Cerebellum (tissue), 4 donors: ENCODE measurements at places on chromosomes 4 and X. TPM values are rescaled to one million over a fixed set of nuclear protein-coding genes. Genes with fewer than 3 reads are reported as not detected.

DNA sequence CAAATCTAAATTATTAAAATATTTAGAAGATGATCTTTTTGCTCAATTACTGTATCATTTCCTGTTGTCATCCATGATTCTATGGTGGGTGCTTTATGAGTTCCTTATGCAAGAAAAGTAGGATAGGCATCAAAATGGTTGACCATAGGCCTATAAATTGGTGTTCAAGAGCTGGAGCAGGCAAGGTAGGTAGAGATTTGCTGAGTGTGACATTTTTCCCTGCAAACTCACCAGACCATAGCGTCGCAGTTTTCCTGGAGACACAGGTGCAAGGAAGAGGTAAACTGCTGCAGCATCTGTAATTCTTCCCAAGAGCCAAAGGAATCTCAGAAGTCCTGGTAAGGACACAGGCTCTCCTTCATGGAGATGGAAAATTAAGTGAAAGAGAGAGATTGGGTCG is 33.7 kb upstream of the DCLK2 start:
- DNase-seq = no peak

DNA sequence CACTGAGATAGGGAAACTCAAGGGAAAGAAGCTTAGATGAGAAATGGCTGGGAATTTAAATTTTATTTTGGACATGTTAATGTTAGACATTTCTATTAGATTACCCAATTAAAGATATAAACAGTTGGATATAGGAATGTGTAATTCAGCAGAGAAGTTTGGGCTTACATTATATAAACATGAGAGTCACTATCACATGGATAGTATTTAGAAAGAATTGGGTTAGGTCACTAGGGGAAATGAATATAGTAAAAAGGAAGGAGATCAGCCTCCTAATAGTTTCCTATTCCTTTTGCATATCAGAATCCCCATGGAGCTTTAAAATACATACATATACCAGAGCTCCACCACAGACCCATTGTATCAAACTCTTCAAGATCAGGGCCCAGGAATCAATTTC is 19.6 kb upstream of the CXCL5 start:
- no peak for DNase-seq

- peak; percentile 55 for DNase-seq
These were observed 20.0 kb upstream of the CAMK2D start for GRCh38 chr4:113781439-113782040.

CYBB gene
- 10.3 TPM for total RNA-seq

FGF13 gene
- total RNA-seq = 47.2 TPM
